ENCODE measurements at places on chromosomes 2 and 18.

DNA sequence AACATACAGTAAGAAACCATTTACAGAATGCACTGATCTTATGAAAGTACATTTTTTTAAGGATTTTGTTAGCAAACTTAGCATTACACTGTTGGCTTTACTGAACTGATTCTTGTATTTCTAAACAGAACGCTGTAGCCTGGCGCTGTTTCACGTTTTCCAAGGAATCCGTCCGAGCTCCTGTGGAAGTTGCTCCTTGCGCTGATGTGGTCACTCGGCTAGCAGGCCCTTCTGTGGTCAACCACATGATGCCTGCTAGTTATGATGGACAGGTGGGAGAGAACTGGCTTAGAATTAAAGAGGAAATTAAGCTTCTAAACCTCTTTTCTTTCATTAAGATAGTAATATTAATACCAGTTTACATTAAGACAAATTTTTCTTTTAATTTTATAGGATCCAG lies 76.8 kb downstream of the CEP192 start:
- no peak for DNase-seq

DNA sequence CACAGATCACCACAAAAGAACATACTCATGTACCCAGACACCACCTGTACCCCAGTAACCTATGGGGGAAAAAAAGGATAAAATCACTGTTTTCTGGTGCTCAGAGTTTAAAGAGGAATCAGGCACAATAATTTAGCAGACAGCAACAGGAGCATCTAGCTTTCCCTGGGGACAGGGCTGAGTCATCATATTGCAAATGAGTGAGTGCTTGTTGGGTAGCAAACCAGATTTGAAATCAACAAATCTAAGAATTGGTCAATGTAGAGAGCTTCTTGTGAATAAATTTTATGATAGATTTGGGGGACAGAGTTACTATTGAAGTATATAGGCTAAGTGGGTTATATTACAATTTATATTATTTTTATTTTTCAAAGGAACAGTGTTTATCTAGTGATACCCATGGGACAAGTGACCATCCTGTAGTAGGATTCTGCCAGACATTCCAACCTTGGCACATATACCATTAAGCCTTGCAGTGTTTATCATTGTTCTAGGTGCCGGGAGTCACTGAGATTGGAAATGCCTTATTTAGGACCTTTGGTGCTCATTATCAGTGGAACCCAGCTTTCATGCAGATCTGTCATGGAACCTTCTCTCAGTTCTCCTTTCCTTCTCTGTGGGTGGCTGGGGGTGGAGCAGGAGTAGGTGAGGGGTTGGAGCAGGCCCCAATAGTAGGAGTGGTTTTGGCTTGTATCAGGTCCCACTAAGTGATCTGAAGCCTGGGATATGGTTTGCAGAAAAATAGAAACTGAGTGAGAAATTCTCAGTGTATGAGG lies 117.2 kb downstream of the CERS6 start:
- no peak for DNase-seq

GRCh38 chr18:41886126-41886807 lies 68.8 kb upstream of the PIK3C3 start:
- no peak for DNase-seq

- DNase-seq = no peak
Measured at GRCh38 chr2:237669628-237670392, 42.4 kb downstream of the LRRFIP1 start.

GRCh38 chr2:200307724-200308545 lies 1.4 kb downstream of the SPATS2L start:
- DNase-seq = no peak

DNA sequence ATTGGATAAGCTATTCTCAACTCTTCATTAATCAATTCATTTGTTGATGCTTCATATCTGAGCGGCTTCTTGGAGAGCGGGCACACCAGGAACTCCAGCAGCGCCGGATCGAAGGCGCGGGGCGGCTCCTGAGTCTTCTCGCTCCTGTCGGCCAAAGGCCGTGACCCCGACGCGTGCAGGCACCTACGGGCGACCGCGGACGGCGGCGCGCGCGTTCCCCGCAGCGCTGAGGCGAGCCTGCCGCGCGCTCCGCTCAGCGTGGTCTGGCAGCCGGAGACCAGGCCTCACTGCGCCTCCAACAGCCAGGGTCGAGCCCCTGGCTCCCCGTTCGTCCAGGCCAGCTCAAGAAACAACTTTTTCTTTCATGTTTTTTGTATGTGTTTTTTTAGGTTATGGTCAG lies 97.5 kb downstream of the ICA1L start:
- DNase-seq = no peak

DNA sequence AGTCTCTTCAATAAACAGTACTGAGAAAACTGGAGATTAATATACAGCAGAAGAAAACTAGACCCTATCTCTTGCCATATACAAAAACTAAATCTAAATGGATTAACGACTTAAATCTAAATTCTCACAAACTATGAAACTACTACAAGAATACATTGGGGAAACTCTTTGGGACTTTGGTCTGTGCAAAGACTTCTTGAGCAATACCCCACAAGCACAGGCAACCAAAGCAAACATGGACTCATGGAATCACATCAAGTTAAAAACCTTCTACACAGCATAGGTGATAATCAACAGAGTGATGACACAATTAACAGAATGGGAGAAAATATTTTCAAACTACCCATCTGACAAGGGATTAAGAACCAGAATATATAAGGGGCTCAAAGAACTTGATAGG lies 848.2 kb upstream of the NRXN1 start:
- no peak for DNase-seq

DNA sequence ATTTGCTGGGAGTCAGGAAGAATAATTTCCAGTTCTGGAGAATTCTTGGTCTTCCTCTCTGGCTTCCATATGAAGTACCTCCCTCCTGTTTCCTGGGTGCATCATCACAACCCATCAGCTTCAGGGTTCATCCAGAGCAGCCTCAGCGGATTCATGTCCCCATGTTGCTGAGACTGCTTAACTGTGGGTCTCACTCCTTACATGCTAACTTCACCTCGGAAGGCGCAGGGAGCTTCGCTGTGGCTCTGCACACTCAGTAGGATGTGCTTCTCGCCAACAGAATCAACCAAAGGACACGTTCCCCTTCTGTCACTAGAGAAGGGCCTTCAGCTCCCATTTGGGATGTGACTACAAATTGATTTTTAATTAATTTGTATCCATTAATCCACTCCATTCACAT lies 24.2 kb downstream of the FBLN7 start:
- no peak for DNase-seq

GRCh38 chr2:142076317-142076716 lies 54.5 kb downstream of the LRP1B start:
- no peak for DNase-seq

DNA sequence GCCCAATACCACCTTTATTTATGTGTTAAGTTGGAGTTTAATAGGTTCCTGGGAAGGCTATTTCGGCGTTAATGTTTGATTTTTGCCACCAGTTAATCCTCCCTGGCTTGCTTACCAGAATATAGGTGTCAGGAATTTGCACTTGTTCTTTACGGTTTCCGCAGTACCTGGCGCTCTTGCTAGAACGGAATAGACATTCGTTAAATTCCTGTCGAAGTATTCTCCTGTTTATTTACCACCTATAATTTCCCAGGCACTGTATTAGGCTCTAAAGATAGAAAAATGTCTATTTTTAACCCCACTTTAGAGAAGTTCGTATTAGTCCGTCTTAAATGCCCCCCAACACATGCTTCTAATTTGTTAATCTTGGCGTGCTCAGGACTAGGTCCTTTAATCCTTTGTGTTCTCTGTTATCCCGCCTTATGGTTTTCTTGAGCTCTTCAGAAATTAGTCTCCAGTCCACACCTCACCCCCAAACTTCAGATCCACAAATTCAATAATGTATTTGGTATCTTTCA lies 575 bp downstream of the CCDC150 start:
- DNase-seq = no peak

GRCh38 chr2:190904640-190905261 lies 24.1 kb downstream of the GLS start:
- no peak for DNase-seq

- no peak for DNase-seq
Measured at GRCh38 chr18:54931152-54931551, 28.1 kb downstream of the CCDC68 start.

DNA sequence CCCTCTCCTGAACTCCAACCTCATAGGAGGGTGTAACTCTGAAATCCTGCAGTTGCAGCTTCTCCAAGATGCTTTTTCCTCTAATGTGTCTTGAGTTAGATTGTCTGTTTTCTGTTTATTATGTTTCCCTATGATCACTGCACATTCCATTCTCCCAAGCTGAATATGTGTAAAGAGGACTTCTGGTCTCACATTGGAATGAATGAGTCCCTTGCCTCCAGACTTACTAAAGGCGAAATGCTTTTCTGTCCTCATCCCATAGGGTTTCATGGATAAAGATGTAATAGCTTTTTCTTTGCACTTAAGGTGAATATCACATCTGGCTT lies 35.5 kb upstream of the CYP27A1 start:
- no peak for DNase-seq

- DNase-seq = no peak
Measured at GRCh38 chr18:14089191-14089590, 43.0 kb downstream of the ZNF519 start.

DNA sequence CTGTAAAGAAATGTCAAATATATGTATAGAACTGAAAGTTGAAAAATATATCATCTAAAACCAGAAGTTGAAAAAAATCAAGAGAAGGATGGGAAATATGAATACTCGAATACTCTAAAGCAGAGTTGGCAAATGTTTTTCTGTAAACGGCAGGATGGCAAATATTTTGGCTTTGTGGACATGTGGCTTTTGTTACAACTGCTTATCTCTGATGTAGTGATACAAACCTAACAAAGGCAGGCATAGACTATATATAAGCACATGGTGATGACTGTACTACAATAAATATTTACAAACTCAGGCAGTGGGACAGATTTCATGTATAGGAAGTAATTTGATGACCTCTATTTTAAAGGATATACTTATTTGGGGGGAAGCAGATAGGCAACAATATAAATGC lies 224.6 kb upstream of the LRRTM4 start:
- no peak for DNase-seq

GRCh38 chr2:38997781-38998180 lies 108.1 kb downstream of the ARHGEF33 start:
- no peak for DNase-seq

DNA sequence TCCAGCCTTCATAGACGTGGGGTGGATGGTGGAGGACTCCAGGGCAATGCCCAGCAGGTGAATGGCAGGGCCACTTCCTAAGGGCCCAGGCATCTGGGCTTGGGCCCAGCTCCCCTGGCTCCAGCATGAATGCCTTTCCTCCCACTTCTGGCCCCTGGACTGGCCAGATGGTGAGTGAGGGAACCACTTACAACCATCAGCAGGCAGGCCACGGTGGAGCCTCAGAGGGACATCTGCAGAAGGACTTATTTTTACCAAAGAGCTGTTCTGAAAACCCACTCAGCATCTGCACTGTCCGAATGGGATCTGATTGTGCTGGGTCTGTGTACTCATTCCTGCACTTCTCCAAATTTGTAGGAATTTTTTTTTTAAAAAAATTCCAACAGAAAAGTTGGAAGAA lies 69.6 kb downstream of the SNTG2 start:
- DNase-seq = no peak

DNA sequence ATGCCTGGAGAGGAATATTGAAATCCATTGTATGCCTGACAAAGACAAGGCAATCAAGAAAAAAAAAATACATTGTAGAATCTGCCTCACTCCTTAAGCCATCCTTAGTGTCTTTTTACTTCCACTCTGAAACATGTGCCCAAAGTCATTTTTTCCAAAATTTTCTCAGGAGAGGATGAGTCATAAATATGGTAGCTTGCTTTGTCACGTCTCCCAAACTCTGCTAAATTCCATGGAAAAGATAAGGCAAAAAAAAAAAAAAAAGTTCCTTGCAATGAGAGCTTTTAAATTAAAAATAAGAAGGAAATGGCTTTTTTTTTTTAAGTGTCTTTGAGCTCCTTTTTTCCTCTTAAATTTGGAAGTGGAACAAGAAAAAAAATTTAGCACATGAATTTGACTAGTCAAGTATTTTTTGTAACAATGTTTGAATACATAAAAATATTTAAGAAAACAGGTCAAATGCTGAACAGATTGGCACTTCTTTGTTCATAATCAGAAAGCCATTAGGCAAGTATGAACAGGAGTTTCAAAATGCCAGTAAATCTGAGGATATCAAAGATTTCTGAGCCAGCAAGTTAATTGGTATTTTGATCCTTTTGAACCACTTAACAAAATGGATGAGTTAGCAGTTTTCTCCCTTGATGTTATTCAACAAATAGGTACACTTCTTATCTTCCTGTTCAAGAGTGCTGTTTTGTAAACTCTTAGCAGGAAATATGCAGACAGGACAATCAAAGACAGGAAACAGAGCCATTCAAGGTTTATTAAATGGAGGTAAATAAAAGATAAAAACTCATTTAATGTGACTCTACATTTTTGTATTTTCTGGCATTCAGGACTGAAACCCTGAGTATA lies 247.3 kb upstream of the SP5 start:
- DNase-seq = no peak

GRCh38 chr2:111117598-111118480 lies 2.9 kb upstream of the BCL2L11 start:
- no peak for DNase-seq

DNA sequence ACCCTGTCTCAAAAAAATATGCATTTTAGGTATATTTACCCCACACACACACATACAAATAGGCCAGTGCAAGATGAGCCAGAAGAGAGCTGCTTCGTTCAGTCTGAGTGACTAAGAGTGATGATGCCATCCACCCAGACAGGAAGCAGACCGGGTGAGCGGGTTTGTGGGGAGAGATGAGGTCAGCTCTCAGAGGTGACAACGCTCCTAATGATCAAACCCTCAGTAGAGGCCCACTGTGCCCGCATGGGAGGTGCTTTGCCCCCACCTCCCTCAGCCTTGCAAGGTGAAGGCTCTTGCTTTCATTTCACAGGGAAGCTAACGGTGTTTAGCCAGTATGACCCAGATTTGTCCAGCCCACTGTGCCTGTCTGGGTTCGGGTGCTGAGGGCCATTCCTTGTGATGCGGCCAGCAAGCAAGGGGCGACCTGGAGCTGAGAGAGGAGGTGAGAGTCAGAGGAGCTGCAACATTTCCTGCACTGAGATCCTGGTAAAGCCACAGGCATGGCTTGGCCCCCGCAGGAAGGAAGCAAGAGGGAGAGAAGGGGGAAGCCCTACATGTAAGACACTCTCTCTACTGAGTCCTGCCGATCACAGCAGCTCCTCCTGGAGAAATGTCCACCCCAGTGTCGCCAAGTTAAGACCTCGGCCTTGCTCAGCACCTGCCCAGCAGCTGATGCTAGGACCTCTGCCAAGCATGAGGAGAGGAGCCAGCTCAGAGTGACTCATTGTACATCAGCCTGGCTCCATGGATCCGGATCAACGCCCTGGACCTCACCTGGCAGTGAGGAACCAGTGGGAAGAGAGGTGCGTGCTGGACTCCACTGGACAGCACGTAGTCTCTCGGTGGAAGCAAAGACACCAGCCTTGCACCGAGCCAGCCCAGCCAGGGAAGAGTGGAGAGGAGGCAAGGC lies 37.0 kb downstream of the NIFK start:
- DNase-seq = no peak

DNA sequence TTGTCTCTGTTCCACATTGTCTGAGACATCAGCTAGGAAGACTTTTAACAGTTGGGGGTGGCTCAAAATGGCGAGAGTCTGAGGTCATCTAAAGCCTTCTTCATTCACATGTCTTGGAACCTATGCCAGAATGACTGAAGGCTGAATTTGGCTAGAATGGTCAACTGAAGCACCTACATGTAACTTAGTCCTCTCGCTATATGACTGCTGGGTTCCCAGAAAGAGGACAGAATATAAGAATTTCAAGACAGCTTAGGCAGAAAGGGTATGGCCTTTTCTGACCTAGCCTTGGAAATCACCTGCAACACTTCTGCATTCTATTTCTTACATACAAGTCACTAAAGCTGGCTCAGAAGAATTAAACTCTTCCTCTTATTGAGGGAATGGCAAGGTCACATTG lies 75.6 kb upstream of the OTX1 start:
- no peak for DNase-seq

- no peak for DNase-seq
Measured at GRCh38 chr18:48844271-48844670, 106.5 kb downstream of the SMAD7 start.
